ENCODE measurements at places on chromosomes 2 and 18.

DNA sequence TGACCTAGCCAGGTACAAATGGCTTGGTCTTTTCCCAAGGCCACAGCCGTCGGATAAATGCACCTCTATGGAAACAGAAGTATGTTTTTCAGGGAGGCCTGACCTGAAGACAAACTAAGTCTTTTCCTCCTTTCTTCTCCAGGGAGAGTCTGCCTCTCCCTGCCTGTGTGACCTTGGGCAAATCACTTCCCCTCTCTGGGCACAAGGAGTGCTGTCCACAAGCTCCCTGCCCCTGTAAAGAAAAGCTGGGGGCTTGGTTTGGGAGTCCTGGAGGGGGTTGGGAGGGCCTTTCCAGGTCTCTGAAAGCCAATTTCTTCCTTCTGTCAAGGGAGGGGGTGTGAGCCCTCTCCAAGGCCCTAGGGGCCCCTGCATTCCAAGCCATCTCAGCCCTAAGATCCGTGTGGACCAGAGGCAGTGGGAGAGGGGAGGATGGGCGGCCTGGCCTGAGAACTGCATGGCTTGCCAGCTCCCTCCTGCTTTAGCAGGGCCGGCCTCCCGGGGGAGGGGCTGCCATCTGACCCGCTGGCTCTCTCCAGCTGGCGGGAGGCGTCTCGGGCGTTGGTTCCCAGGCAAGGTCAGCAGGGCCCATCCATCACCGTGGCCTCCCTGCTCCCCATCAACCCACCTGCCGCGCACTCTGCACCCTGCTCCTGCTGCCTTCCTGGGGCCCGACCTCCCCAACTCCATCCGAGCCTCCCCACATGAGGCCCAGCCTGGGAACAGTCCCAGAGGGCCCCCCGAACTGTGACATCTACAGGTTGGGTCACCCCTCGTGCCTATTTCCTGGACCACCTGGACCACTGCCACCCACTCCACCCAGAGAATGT, 61.4 kb downstream of the SMAD7 start:
- DNase-seq: no peak

- DNase-seq: no peak
These were observed 96.7 kb downstream of the PXDN start for GRCh38 chr2:1647417-1648240.

GRCh38 chr2:17749753-17750438, 3.7 kb downstream of the SMC6 start:
- DNase-seq: no peak

- no peak for DNase-seq
These were observed 67.7 kb upstream of the CTLA4 start for GRCh38 chr2:203799908-203800307.

GRCh38 chr2:19426144-19426543, 67.7 kb upstream of the OSR1 start:
- DNase-seq: no peak

DNA sequence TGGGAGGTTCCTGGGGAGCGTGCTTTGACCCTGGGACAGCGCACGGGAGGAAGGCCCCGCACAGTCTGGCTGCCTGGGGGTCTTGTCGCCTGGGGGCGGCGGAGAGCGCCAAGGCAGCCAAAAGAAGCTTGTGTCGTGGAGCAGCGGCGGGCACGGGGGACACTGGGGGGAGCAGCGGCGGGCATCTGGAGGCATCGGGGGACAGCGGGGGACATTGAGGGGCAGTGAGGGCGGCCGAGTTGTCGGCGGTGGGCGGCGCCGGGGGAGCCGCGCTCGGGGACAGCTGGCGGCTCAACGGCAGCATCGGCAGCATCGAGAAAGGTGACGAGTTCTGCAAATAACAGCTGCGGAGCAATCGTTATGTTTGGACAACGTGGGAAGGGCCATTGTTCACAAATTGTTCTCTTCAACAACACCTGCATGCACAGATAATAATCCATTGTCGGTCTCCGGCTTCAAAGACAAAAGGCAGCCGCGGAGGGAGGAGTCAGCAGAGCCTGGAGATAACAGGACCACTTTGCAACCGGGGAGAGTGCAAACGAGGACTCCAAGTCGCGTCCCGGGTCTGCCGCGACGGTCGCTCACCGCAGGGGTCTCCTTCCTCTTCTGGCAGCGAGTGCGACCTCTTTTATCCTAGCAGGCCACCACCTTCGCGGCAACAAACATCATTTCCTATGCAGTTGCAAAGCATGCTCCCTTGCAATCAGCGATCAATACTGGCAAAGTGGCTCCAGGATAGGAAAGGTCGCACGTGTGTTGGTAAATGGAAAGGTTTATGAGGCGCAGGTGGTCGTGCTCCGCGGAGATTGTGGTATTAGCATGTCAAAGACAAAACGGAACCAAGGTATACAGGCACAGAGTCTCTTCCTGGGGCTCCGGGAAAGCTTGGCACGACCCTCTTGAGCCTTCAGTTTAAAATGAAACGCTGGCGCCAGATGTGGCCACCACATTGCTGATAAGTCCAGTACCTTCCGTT, 132.3 kb upstream of the DLX2 start:
- DNase-seq: no peak

DNA sequence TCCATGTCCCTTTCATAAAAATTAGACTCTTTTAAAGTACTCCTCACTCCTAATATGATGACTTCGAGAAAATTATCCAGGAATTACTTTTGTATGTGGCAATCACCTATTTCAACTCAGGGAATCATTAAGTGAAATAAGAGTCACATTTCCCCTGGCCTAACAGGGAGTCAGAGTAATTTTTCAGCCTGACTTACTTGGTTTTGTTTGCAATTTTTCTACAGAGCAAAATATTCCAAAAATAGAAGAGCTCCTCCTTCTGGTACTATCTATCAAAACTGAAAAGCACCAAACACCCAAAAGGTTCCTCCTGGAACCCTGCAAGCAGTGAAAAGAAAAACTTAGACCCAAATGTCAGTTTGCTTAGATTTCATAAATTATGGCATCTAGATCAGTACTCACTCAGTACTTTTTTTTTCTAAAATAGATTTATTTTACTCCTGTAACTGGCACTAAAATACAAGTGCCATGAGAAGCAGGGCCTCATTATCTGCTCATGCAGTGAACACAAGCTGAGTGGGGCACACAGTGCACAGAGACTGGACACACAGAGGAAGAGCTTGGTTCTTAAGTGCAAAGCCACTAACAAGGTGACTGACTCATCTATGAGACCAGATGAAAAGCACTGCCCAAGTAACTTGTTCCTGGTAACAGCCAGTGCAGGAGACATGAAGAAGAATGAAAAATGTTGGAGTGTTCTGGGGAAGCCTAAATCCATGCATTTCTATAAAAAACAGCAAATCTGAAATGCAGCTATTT, 28.7 kb downstream of the ACAA2 start:
- no peak for DNase-seq

- no peak for DNase-seq
These were observed 401.1 kb upstream of the LRATD1 start for GRCh38 chr2:14231391-14231898.

GRCh38 chr18:26133652-26134051, at the start of gene PSMA8:
PSMA8 (plus strand) TSS chr18:26133869; CDS start chr18:26133966, 97 bp downstream.
- DNase-seq: no peak

GRCh38 chr18:13269013-13269280, 50.4 kb downstream of the LDLRAD4 start:
- DNase-seq: no peak

- DNase-seq: no peak
These were observed 467.6 kb downstream of the NYAP2 start for GRCh38 chr2:225867071-225867470.

- no peak for DNase-seq
These were observed 67.6 kb downstream of the TPGS2 start for GRCh38 chr18:36761186-36761698.

- DNase-seq: no peak
These were observed 56.2 kb downstream of the ALPK2 start for GRCh38 chr18:58572680-58573079.

DNA sequence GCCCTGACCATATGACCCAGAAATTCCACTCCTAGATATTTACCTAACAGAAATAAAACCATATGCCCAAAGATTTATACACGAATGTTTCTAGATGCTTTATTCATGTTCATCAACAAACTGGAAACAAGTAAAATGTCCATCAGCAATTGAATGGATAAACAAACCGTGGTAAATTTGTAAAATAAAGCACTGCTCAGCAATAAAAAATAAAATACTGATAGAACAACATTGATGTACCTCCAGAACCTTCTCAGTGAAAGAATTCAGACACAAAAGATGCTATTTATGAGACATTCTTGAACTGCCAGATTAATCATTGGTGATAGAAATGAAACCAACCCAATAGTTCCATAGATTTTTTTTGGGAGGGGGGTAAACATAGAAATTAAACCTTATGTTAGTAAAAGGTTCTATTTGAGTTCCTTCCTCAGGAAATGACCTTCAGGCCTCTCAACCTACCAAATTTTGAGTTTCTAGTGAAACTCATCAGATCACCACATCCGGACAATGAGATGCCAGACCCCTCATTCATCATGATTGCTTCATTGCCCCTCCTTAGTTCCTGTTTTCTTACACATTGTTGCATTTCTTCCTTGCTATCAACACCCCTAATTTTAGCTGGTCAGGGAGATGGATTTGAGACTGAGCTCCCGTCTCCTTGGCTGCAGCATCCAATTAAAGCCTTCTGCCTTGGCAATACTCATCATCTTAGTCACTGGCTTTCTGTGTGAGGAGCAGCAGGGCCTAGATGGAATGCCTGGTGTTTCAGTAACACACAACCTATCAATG, 203.5 kb downstream of the LPIN1 start:
- no peak for DNase-seq

- no peak for DNase-seq
These were observed 235.0 kb downstream of the CAMKMT start for GRCh38 chr2:44596537-44597320.

GRCh38 chr2:16900405-16901025, 234.9 kb upstream of the CYRIA start:
- no peak for DNase-seq

DNA sequence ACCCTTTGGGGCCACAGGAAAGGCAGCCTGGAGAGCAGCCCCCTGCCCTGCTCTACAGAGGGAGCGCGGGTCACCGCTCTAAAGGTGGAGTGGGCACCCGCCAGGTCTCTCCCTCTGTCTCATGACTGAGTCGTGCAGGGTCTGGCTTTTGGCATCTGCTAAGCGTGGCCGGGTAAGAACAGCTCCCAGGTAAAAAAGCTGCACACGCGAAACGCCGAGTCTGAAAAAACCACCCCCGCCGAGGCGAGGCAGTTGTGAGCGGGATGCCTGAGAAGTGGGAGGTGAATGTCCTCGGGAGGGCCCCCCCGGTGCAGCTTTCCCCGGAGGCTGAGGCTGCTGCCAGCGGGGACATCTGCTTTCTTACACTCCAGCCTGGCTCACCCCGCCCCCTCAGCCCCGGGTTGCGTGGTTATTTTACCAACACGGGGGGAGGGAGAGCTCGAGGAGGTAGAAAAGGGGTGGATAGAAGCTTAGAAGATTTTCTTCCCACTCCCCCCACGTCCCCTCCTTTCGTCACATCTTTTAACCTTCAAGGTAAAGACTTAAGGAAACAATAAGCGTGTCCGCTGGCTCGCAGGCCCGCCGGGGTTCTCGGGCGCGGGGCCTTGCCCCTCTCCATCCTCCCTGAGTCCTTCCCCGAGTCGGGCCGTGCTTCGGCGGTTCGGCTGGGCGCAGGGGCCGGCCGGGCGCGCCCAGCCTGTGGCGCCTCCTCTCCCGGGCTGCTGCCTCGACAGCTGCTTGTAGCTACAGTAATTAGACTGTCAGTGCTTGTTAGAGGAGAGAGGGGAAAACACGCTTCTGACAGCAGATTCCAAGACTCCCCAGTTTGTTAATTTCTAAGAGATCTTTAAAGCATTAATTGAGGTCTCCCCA, 70.6 kb upstream of the PSMD14 start:
- peak; percentile 71 for DNase-seq

DNA sequence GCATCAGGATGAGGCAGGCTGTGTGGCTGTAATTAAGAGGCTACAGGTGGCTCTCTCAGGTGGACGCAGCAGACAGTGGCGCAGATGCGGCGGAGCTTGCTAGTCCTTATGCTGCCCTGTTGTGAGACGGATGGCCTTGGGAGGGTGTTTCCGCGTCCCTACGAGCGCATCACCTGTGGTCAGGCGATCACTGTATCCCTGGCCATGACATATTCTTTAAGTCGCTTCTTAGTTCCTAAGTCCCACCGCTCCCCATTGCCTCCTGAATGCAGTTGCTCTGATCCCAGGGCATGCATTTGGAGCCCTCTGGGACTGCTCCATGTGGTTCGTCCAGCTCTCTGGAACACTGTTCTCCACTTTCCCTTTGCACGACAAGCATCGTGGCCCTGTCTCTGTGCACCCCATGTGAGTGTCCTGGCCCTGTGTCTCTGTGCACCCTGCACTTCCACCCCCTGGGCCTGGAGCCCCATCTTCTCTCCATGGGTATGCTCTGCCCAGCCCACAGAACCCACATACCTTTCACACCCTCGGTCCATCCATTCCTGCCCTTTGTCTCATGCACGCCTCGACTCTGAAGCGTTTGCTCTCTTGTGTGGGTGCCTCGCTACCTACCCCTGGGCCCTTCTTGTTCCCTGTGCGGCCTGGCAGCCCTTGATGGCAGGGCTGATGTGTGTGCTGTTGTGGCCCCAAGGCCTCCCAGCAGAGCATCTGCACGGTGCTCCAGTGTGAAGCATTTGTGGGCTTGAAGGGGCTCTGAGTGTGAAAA, 74.4 kb downstream of the SH3RF3 start:
- DNase-seq: no peak

GRCh38 chr2:120504936-120505705, 159.2 kb downstream of the INHBB start:
- no peak for DNase-seq

GRCh38 chr2:30422444-30423040, 24.5 kb upstream of the LCLAT1 start:
- DNase-seq: no peak

GRCh38 chr2:173101687-173102086, 26.0 kb downstream of the MAP3K20 start:
- no peak for DNase-seq

DNA sequence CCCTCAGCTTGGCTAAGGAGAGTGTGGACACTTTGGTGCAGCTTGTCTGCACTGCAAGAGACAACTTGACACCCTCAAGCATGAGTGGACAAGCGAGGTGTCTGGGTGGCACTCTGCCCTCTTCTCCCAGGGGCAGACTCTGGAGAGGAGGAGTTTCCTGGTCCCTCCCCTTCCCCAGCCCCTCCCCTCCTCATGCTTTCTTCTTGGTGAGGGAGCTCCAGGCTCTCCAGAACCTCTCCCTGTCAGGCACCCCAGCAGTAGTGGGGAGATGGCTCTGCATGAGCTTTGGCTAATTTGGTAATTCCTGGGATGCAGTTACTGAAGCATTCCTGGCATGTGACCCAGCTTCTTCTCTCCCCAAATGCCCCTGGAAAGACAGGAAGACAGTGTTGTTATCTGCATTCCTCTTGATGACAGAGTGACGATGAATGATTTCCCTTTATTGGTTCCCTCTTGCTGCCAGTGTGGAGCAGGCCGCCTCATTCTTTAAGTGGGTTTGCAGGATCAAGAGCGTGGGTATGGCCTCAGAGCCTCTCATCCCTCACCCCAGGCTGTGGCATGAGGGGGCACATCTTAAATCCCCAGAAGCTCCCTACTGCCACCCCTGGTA, 89.2 kb downstream of the STPG4 start:
- DNase-seq: no peak

DNA sequence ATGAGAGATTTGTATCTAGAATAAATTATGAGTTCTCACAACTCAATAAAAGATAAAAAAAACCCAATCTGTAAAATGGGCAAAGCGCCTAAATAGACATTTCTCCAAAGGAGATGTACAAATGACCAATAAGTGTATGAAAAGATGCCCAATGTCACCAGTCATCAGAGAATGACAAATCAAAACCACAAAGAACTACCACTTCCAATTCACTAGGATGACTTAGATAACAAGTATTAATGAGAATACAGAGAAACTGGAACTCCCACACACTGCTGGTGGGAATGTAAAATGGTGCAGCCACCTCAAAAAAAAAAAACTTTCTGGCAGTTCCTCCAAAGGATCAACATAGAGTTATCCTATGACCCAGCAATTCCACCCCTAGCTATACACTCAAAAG, 17.4 kb upstream of the COL6A3 start:
- DNase-seq: no peak

Data from hippocampal formation (tissue), 2 donors.